Activated naive CD4-positive, alpha-beta T cell treated with Interleukin-2 at 50 U/mL for 16 hours (primary cell): ENCODE measurements at places on chromosomes 1 and 21.

- no peak for DNase-seq
Measured at GRCh38 chr1:183180634-183181056, 5.4 kb upstream of the LAMC2 start.

GRCh38 chr21:33070998-33071769 lies 1.2 kb downstream of the OLIG1 start:
- DNase-seq, result no peak

DNA sequence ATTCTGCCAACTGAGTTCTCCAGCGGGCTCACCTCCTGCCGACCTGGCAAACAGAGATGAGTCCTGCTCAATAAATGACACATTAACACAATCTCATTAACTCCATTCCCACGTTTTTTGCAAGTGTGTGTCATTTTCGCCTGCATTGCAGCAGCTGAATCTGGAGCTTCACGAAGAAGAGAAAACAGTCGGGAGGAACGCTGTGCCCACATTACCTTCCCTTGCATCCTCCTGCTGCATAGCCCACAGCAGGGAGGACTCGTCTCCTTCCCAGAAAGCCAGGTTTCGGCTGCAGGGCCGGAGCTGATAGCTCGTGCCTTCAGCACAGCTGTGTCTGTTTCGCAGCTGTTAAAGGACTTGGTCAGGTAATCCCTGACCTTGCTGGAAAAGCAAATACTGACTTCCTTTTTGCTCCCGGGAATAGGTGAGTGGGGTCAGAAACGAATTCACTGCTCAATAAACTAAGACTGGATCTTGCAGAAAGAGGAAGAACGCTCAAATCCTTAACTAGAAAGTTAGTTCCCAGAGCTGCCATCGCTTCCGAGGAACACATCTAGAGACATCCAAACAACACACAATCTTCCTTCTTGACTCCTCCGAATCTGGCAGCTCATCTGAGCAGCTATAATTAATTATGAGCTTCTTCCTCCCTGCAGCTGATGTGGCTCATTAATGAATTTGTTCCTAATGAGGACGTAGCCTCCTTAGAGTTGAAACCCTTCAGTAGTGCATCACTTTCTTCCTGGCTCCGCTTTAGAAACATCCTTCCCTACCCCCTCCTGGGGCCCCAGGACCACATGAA lies 33.0 kb downstream of the KANK4 start:
- DNase-seq, result no peak

DNA sequence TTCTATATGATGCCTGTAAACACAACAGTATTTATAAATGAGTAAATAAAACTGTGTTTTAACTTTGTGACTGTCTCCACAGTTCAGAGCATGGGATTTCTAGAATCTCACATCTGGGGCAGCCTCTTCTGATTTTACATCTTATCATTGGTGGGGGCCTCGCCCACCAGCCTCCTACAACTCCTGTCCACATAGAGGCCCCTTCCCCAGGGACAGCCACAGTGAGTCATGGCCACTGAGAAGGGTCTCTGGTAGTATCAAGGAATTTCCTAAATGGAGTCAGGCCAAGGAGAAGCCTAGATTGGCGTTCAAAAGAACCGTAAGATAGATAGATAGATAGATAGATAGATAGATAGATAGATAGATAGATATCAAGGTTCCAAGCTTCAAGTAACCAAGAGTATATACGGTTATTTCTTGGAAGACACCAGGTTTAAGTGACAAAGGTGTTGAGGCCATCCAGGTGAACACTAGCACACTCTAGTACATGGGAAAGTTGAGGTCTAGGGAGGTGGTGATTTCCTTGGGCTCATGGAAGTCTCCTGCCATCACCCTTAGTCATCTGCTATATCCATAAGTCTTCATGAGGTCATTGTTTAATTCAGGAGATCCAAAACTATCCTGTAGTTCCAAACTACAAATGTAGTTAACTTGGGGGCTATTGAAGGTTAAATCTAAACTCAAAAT lies 121.6 kb downstream of the SYT2 start:
- DNase-seq, result no peak

GRCh38 chr1:244165021-244165420 lies 113.9 kb downstream of the ZBTB18 start:
- no peak for DNase-seq

GRCh38 chr1:9615316-9616063 lies 26.8 kb downstream of the TMEM201 start:
- DNase-seq, result peak; percentile 57

DNA sequence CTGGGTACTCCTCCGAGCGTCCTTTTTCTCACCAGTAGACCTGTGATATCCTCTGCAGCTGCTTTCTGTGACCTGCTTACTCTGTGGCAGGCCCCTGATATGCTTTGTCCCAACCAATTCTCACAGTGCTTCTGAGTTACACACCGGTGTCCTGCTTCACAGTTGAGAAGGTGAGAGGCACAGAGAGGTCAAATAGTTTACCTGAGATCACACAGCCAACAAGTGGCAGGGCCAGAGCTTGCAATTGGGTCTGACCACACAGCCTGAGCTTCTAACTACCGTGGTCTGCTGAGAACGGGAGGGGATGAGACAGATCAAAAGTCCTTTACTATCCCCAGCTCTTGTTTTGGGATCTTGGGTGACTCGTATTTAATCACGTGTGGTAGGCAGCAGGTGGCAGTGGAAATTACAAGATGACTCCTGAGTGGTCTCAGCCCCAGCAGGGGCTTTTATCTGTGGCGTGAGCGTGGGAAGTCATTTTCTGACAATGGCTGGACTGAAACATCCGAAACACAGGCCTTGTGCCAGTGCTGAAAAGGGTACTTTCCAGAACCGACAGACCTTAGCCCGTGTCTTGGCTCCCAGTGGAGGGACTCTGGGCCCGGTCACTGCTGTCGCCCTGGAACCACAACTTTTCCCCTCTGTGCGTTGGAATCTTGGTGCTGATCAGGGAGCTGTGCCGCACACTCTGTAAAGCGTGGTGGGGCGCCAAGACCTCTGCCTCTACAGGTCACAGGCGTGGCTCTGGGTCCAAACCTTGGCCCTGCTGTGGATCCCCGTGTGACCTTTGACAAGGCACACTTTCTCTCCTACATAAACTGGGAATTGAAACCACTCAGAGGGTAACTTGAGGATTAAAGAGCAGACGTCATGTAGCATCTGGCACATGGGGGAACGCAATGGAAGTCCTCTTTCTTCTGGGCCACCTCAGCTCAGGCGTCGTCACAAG lies 11.9 kb downstream of the THEMIS2 start:
- DNase-seq, result no peak

DNA sequence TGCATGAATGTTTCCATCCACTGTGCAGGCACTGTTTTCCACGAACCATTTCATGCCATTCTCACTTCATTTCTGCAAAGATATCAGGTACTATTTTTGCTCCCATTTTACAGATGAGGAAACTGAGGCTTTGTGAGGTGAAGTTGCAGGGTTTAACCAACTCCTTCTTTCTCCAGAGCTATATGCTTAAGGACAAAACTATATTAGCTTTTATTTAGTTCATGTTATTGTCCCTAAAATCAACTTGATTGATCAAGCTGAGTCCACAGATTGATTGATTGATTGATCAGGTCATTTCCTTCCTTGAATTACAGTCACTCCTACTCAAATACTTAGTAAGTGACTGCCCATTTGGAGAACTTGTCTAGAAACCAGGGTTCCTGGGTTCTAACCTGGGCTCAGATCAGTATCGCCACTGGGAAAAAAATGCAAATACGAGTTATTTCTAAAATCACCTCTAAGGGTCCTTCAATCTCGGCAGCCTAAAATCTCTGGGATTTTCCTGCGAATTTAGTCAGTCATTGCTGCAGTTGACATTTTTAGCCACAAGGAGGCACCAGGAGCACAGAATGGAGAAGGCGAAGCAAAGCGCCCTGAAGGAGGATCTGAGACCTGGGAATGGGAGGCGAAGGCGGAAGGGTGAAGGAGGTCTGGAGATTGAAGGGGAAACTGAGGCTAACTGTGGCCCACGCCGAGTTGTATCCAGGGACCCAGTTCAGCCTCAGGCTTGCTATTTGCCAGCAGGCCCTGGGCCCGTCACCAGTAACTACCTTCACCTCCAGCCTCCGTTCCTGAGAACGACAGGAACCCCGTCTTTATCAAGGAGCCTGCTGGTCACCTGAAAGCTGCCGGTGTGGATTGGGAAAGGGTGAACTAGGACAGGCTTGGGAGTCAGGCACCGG lies 14.3 kb upstream of the MUL1 start:
- DNase-seq, result peak; percentile 66

DNA sequence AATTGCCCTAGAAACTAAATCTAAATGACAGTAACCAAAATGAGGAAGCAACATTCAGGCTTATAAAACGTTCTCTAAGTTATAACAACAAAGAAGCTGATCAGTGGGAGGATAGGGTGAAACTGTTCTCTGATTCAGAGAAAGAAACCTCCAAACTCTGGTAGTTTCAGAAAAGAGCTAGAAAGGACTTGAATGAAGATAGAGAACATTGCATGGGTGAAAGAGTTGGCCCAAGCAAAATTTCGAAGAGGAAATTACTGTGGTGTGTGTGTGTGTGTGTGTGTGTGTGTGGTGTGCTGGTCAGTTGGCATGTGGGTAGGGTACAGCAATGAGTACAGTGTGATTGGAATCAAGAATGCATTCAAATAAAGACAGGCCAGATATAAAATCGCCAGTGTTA lies 16.5 kb upstream of the SPAG17 start:
- no peak for DNase-seq

GRCh38 chr1:20663365-20663764 lies 2.2 kb upstream of the DDOST start:
- no peak for DNase-seq

DNA sequence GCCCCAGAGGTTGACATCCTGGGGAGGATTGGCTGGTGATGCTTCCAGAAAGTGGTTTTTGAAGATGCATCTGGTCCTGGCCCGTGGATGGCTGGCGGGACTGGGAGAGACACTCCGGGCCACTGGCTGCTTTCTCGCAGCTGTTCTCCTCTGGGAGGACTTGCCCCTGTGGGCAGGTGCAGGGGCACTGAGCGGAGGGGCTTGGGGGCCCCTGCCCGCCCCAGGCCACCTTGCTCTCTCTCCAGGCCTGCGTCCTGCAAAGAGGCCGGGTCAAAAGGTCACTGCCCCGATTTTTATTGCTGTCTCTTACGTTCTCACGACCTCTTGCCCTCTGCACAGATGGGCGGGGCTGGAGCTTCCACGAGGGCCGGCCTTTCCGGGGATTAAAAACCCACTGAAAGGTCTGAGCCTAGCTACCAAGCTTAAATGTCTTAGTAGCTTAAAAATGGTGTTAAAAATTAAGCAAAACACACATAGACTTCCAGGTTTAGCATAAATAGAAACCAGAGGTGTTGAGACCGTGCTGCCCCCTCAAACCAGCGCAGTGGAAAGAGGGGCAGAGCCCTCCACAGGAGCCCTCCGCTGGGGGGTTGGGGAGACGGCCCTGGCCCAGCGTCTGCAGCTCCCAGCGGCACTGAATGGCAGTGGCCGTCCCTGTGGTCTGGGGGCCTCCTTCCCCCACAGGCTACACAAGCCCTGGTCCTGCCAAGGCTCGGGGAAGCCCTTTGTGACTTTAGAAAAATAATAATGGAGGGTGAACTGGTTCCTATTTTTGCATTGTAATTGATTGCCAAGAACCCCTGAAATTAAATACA lies 43.9 kb downstream of the SKI start:
- DNase-seq, result no peak

DNA sequence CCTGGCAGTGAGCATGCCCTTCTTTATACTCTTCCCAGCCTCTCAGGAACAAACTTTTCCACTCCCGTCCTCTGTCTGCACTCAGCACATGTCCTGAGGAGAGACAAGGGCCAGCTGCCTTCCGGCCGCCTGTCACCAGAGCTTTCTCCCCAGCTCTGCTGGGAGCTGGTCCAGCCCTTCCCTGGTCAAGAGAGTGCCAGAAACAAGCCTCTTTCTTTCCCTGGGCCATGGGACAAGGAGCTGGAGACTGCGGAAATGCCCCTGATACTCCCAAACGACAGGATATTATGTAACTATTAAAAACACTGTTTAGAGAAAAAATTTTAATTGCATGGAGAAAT lies 10.4 kb downstream of the LAMB3 start:
- no peak for DNase-seq

- no peak for DNase-seq
Measured at GRCh38 chr1:32759997-32760623, 57.0 kb downstream of the YARS1 start.

DNA sequence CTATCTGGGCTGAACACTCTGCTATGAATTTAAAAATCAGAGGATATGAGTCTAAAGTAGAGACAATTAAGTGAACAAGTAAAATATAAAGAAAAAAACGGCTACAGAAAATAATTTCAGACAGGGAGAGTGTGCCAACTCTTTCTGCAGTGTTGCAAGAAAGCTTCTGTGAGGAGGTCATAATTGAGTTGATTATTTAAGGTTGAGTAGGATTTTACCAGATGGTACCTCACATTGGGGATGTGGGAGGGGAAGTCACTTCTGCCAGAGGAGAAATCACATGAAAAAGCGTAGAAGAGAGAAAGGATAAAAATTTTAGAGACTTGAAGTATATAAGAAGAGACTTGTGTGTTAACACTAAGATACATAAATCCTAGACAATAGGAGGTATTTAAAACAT lies 238.0 kb upstream of the NCAM2 start:
- no peak for DNase-seq

GRCh38 chr1:170375082-170375723 lies 156.8 kb upstream of the GORAB start:
- no peak for DNase-seq

DNA sequence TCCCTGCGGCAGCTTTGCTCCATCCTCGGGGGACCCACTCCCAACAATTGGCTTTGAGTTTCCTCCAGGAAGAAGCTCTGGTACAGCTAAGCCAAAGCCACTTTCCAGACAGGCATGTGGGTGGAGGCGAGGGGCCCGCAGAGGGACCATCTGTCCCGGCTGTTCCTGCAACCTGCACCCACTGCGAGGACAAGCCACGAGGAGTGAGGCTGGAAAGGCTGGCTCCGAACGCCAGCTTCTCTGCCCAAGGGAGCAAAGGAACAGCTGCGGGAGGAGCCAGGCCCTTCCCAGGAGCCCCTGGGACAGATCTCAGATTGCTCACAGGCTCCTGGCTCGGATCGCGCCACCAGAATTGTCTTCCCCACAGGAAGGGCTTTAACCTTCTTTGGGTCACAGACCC lies 28.3 kb upstream of the PEF1 start:
- no peak for DNase-seq

DNA sequence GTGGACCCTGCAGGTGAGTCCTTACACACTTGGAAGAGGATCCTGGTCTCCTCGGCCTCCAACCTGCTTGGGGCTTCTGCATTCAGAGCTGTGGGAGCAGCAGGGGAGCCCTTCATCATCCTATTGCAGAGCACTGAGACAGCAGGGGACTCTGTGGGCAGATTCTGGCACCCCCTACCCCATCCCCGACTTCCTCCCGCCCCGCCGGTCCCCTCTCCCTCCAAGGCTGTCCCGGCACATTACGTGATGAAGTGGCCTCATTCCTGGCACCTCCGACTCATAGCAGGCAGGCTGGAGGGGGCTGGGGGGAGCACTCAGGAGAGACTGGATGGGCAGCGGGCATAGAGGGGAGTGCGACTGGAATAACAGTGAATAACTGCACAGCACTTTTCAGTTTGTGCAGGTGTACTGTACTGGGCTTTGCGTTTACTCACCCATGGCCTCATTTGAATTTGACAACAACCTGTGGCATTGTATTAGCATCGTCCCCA lies 394.1 kb downstream of the MATN1 start:
- no peak for DNase-seq

- DNase-seq, result no peak
Measured at GRCh38 chr1:229884765-229885164, 182.3 kb upstream of the GALNT2 start.

GRCh38 chr1:22592919-22593790 lies 29.9 kb downstream of the EPHA8 start:
- DNase-seq, result no peak

- no peak for DNase-seq
Measured at GRCh38 chr1:169804941-169805340, 10.2 kb upstream of the METTL18 start.
